ENCODE measurements at places on chromosomes 13 and 19. TPM values are rescaled to one million over a fixed set of nuclear protein-coding genes. Genes with fewer than 3 reads are reported as not detected.

ZNF486 gene
- total RNA-seq: 10.5 TPM

GRK1 gene
- not detected for total RNA-seq

POU2F2 gene
- total RNA-seq: 46.7 TPM

TNNT1 gene
- total RNA-seq: not detected

GRCh38 chr19:48883726-48884125 lies 11.5 kb downstream of the PPP1R15A start:
- no peak for DNase-seq

GRCh38 chr19:50792272-50793250 lies 2.3 kb downstream of the ACP4 start:
- no peak for DNase-seq

DNA sequence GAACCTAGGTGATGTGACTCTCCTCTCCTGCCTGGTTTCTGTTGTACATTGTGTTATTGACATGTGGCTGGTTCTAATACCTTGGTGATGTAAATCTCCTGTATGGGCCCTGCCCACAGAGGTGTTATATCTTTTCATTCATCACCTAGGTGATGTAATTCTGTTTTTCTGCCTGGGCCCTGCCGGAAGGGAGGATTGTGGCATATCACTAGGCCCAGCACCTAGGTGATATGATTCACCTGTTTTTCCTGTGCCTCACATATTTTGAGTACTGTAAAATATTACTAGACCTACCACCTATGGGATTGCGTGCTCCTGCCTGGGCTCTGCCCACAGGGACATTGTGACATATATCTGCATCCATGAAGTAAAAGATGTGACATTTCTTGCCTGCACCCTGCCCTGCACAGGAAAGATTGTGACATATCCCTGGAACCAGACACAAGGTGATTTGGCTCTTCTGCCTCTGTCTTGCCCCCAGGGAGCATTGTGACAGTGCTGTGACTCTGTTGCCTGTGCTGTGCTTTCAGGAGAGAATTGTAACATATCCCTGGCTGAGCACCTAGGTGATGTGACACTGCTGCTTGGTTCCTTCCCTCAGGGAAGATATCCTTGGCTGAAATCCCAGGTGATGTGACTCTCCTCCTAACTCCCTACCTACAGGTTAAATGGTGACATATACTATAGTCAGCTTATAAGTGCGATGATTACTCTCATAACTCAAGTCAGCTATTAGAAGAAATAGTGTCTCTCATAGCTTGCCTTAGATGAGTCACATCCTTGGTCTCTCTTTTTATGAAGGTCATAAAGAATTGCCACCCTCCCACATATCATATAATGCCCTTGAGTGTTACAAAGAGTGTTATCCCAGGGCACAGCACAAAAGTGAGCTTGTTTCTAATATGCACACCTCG lies 13.3 kb upstream of the ZNF681 start:
- DNase-seq: no peak

DNA sequence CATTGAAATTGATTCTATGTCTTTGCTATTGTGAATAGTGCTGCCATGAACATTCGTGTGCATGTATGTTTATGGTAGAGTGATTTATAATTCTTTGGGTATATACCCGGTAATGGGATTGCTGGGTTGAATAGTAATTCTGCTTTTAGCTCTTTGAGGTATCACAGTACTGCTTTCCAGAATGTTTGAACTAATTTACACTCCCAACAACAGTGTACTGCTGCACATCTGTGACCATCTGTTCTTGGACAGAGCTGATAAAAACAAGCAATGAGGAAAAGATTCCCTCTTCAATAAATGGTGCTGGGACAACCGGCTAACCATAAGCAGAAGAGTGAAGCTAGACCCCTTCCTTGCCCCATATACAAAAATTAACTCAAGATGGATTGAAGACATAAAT lies 231.0 kb downstream of the MYO16 start:
- no peak for DNase-seq

- DNase-seq: no peak
Measured at GRCh38 chr19:17454576-17455071, 6.1 kb downstream of the NXNL1 start.

DNA sequence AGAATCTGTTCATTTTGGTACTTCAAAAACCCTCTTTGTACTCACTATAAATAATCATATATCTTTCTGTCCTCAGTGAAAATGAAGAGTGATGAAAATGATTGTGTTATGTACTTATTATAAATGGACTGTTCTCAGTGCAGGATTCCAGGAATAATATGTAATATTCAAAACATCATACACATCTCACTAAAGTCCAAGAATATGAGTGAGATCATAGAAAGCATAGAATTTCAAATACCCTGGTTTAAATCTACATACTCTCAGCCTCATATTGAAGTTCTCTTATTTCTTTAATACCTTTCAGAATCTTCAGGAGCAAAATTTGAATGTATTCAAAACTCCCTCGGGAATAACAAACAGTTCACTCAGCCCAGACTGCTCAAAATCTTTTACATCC lies 868.0 kb downstream of the SLITRK6 start:
- no peak for DNase-seq

- DNase-seq: no peak
Measured at GRCh38 chr19:11064831-11065303, 24.4 kb upstream of the LDLR start.

Measured in CD8-positive, alpha-beta memory T cell (primary cell).